ENCODE measurements at places on chromosomes 13 and 19.

- DNase-seq = no peak
Measured at GRCh38 chr13:20567881-20568528, 1.0 kb downstream of the IFT88 start.

DNA sequence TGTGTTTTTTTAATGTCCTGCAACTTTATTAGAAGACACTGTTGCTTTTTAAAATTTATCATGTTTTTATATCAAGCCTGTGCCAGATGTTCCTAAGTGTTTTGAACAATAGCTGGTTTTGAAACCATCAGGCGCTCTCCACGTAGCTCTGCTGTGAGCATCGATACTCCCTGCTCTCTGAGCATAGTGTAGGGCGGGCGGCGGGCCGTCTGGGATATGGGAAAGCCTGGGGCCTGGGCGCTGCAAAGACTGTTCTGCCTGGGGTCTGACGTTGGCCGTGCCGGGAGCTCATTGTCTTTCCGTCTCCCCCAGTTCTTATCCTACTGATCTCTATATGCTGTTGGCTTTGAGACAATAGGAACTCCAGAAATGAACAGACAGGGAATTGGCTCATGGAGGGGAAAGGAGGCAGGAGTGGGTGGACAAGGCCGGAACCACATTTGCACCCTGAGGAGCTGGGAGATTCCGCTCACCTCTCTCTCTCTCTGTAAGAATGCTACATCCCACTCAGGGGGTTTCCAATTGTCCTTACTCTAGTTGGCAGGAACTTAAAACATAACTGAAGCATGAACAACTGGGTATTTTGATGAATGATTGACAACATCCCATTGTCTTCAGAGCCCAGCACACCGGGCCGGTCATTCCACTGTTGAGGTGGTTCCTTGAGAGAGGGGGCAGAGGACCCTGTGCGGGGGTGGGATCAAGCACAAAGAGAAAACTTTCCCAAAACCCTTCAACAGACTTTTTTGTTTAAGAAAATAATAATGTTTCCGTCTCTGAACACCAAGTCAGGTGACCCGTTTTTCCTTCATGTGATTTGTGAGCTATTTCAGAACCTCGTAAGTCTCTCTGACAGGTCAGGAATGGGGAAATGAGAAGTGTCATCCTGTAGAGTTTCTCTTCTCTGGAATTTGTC lies 64.7 kb downstream of the COL4A2 start:
- DNase-seq = no peak

DNA sequence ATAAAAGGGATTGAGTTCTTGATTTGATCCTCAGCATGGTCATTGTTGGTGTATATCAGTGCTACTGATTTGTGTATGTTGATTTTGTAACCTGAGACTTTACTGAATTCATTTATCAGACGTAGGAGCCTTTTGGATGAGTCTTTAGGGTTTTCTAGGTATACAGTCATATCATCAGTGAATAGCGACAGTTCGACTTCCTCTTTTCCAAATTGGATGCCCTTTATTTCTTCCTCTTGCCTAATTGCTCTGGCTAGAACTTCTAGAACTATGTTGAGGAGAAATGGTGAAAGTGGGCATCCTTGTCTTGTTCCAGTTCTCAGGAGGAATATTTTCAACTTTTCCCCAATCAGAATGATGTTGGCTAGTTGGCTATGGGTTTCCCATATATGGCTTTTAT lies 27.0 kb downstream of the POMP start:
- DNase-seq = no peak

GRCh38 chr13:82698941-82699340 lies 1183.3 kb downstream of the SLITRK1 start:
- DNase-seq = no peak

DNA sequence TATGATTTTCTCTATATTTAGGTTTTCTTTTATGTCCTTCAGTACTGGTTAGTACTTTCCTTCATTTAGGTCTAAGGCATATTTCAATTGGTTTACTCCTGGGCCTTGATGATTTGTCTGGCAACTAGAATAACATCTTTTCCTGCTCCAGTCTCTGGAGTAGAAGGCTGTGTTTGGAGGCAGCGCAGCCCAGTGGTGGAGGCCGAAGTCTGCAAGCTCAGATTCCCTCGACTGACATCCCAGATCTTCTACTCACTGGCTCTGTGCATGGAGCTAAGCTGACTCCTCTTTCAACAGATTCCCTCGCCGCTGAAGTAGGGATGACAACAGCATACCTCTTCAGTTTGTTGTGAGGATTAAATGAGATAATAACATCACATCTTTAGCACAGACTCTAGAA lies 141.0 kb downstream of the RAP2A start:
- no peak for DNase-seq

DNA sequence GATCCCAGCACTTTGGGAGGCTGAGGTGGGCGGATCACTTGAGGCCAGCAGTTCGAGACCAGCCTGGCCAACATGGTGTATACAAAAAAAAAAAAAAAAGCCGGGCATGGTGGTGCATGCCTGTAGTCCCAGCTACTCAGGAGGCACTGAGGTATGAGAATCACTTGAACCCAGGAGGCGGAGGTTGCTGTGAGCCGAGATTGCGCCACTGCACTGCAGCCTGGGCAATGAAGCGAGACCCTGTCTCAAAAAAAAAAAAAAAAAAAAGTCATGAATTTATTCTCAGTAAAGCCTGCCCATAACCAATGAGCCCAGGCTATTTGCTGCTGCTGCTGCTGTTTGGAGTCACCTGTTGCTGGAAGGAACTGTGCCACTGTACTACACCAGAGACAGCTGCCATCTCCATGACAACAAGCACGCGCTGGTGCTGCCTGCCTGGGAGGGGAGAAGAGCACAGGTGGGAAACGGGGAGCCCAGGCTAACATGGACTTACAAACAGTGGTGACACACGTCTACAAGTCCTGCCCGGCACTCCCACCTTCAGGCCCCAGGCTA lies 11.3 kb downstream of the ZFR2 start:
- no peak for DNase-seq

DNA sequence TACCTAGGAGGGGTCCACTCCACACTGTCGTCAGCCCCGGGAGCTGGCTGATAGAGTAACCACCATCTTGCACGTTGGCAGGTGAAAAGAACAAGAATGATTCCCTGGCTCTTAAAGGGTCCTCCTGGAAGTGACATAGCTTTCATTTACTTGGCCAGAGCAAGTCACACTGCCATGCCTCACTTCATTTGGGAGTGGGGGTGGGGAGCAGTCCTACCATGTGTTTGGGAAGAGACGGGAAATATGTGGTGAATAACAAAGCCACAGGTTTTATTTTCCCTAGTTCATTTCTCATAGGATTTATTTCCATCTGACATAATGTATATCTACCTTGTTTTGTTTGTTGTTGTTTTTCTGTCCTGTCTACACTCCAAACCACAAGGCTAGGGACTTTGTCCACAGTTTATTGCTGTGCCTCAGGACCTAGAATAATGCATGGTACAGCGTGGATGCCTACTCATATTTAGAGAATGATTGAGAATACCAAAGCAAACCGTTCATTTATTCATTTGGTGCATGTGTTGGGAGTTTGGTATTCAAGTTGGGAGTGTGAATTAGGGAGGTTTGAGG lies 26.8 kb downstream of the UBAC2 start:
- DNase-seq = no peak

- no peak for DNase-seq
Measured at GRCh38 chr13:46554951-46555350, 2.0 kb downstream of the LRCH1 start.

GRCh38 chr19:47613165-47614020 lies 4.5 kb downstream of the BICRA start:
- no peak for DNase-seq

GRCh38 chr19:51111606-51112005 lies 3.4 kb upstream of the CTU1 start:
- DNase-seq = no peak

- no peak for DNase-seq
Measured at GRCh38 chr19:7926727-7927604, 1.0 kb upstream of the CTXN1 start.

DNA sequence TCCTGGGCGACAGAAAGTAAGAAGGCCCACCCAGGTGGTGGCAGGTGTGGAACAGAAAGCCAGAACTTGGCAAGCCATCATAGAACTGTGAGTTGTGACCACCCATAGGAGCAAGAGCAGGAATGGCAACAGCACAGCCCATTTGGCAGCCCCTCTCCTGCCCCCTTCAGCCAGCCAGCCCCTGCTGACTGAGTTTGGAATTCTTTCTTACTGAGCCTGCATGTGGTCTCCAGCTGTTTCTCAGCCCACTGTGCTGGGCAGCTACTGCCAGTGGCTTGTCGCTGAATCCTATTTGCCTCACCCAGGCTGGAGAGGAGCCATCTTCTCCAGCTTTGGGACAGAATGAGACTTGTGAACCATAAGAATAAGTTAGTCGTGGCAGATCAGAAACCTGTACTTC lies 28.3 kb downstream of the CNMD start:
- DNase-seq = no peak

GRCh38 chr13:21696865-21697448 lies 26.1 kb downstream of the FGF9 start:
- DNase-seq = no peak

- DNase-seq = no peak
Measured at GRCh38 chr13:33846303-33847062, 28.5 kb downstream of the RFC3 start.

DNA sequence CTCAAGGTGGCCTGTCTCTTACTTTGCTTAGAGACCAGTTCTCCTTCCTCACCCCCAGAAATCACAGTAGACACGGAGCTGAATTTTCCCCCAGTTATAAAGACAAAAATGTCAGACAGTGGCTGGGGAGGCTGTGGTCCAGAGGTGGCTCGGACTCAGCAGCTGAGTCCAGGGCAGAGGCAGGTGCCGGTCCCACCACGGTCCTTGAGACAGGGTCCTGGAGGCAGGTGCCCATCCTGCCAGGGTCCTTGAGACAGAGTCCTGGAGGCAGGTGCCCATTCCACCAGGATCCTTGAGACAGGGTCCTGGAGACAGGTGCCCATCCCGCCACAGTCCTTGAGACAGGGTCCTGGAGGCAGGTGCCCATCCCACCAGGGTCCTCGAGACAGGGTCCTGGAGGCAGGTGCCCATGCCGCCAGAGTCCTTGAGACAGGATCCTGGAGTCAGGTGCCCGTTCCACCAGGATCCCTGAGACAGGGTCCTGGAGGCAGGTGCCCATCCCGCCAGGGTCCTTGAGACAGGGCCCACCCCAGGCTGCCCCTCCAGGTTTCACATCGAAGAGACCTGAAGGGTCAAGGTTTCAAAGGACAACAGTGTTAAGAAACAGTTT lies 23.1 kb downstream of the PEPD start:
- DNase-seq = no peak

GRCh38 chr13:52793515-52794061 lies 54.0 kb upstream of the CNMD start:
- no peak for DNase-seq

GRCh38 chr19:29303069-29303718 lies 90.2 kb upstream of the UQCRFS1 start:
- no peak for DNase-seq

DNA sequence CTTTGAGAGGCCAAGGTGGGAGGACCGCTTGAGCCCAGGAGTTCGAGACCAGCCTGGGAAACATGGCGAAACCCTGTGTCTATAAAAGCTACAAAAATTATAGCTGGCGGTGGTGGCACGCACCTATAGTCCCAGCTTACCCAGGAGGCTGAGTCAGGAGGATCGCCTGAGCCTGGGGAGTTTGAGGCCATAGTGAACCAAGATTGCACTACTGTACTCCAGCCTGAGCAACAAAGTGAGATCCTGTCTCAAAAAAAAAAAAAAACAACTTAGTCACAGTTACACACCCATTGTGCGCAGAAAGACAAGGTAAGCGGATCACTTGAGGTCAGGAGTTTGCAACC lies 728 bp upstream of the DENND1C start:
- no peak for DNase-seq

DNA sequence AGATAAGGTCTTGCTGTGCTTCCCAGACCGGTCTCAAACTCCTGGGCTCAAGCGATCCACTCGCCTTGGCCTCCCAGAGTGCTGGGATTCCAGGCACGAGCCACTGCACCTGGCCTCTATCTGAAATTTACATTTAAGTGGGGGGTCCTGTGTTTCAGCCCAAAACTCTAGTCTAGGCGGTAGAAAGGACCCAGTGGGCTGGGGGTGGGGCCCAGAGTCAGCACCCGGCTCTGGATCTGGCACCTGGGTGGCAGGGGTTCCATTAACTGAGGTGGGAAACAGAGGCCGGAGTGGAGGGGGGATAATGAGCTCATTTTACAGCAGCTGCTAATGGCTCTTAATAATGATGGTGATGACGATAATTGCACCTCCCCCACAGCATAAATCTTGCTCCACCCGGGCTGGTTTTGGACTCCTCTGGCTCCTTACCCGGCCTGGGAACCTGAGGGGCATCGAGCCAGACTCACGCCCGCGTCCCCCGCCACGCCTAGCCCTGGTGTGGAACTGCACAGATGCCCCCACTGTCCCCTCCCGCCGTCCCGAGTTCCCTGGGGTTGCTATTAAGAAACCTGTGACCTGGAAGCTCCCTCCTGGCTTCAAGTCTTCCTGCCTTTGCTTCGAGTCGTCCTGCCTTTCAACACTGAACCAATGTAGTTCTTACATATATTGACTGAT lies 17.8 kb upstream of the KLF2 start:
- no peak for DNase-seq

- DNase-seq = no peak
Measured at GRCh38 chr19:53538378-53539109, 599 bp downstream of the ZNF331 start.

- no peak for DNase-seq
Measured at GRCh38 chr19:35451338-35452096, 3.5 kb downstream of the FFAR2 start.

GRCh38 chr13:51562011-51562671 lies 22.1 kb upstream of the WDFY2 start:
- DNase-seq = no peak

GRCh38 chr13:106369091-106369490 lies 166.4 kb downstream of the EFNB2 start:
- no peak for DNase-seq

DNA sequence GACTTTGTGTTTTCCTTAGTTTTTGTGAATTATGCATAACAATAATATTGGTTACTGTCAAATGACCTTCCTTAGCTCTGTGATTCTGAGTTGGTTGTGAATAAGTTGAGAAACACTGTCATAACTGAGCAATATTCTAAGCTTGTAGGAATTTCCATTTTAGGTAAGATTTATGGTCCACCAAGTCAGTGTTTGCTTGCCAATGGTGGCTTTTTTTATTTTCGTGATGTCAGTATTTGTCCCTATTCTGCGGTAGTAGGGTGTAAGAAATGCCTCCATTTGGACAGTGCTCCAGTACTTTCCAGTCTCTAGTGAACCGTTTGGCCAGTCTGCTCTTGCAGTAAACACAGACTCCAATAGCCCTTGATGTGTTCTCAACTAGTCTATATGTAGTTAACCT lies 94.7 kb downstream of the FRY start:
- DNase-seq = no peak

GRCh38 chr13:27896726-27897125 lies 23.1 kb upstream of the PDX1 start:
- DNase-seq = no peak

GRCh38 chr13:113769881-113770280 lies 10.9 kb downstream of the TMEM255B start:
- DNase-seq = no peak
